ENCODE measurements at places on chromosomes 6 and 20.
A peak's percentile ranks its signal among the peaks of the same experiment; 100 is the strongest.

DNA sequence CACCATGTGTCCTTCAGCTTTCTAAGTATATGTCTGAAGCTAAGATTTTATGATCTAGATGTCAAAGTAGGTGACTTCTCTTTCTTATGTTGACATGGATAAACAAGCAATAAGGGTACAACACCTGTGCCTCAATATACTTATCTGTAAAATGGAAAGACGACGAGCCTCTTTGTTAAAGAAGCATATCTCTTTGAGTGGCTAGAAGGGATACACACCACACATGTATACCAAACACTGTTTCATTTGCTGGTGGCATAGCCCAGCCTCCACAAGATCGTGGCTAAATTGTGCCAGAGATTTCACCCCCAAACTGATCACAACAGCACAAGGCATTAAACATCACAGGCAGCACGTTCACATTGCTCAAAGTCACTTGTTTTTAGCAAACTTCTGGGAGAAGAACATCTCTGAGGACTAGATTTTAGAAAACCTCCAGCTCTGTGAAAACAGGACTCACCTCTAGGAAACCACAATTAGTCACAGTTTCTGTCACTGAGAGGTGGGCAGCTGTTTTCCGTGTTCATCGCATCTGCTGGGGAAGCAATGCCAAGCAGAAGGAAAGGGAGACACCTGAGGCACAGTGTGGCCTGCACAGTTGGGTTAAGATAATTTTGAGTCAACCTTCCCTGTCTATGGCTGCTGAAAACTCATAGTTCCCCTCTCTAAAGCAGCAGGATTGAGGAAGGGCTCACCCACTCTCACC is 263.0 kb upstream of the PLCB4 start:
- DNase-seq, result no peak

- no peak for DNase-seq
Observed at GRCh38 chr6:119379809-119380208, 30.2 kb upstream of the MAN1A1 start.

DNA sequence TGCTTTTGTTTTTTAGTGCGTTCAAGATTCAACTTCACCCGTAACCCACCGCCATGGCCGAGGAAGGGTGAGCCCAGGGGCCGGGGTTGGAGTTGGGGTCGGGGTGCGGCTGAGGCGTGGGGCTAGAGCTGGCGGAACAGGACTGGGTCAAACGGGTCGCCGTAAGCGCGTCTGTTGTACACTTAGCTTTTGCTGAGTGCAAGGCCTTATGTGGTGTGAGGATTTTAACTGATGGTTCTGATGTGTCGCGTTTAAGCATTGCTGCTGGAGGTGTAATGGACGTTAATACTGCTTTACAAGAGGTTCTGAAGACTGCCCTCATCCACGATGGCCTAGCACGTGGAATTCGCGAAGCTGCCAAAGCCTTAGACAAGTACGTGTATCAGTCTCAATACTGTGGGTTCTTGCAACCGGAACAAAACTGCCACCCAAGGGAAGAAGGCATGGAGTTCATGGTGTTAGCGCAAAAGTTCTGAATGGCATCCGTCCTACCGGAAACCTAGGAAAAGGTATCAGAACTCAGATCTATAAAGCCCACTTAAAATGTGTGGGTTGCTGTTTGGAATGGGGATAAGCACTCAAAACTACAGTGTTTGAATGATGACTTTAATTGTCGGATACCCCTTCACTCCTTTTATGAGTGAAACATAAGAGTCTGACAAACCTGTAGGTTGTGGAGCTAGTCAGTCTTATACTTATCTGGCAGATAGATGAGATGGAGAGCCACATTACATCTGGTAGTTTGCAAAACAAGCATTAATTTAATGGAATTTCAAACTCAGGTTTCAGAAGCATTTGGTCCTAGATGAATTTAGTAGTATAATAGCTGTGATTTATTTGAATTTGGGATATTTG is 574 bp downstream of the RPS12 start:
- no peak for DNase-seq

GRCh38 chr20:64063389-64064144 is 569 bp downstream of the TCEA2 start:
- no peak for DNase-seq

- DNase-seq, result no peak
Observed at GRCh38 chr20:2207770-2208097, 88.1 kb upstream of the TGM3 start.

DNA sequence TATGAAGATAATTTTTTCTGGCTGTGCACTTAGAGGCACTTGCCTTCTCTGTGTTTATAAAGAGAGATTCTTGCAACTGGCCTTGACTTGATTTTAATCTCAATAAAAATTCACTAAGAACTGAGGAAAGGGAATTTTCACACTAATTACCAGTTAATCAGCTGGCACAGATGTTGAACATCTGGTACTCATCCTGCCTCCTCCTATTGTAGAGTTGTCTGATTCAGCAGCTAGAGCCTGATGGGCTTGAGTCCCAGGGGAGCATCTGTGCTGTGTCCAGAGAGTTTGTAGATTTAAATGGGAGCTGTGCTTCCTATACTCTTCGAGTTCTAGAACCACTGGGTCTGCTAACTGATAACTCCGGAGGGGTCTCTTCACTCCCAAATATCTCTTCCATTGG is 284.4 kb upstream of the RNF24 start:
- no peak for DNase-seq

DNA sequence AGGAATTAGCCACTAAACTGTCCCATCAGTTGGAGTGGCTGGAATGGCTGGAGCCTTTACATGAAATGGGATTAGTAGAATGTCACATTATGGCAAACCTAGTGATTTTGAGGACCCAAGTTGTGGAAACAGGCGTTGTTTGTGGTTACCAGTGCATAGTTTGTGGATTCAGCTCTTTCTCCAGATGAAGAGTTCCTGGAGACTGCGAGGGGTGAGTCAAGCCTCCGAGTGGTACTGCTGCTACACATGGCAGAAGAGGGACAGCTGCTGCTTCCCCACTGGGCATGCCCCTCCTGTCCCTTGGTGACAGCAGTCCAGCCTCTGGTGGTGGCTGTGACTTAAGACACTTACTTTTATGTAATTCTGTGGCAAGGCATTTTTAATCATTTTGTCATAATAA is 94.2 kb upstream of the SCP2D1 start:
- no peak for DNase-seq

DNA sequence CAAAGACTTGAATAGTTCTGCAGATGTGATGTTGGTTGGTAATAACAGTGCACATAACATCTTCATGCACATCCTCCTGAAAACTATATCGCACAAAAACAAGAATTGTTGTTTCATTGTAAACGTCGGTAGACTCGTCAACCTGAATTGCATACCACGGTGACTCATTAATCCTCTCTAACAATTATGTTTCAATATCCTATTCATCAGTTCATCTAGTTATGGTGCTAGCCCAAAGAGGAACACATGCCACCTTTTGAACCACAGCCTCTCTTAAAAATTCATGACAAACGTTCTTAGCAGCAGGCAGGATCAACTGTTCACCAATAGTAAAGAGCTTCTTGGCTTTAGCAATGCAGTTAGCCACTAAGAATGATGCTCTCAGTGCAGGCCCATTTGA is 25.0 kb downstream of the CRYBG1 start:
- no peak for DNase-seq

GRCh38 chr6:18663011-18663410 is 275.9 kb downstream of the RNF144B start:
- DNase-seq, result no peak

- no peak for DNase-seq
Observed at GRCh38 chr6:148751793-148752170, 5.0 kb downstream of the UST start.

GRCh38 chr6:16432075-16433032 is 194.0 kb downstream of the GMPR start:
- no peak for DNase-seq

DNA sequence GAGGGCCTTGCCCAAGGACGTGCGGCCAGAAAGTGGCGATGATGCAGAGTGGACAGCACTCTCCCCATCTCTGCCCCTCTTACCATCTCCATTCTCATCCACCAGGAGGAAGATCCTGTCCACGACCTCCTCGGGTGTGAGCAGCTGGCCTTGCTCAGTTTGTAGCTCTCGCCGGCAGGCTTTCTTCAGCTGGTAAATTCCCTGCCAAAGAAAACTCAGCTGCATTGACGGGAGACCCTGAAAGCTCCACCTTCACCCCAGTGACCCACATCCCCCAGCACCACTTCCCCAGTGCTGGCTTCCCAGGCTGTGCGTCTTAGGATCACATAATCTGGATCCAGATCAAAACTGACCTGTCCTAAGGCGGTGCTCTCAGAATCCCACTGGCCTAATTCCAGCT is 9.2 kb downstream of the GUCA1B start:
- no peak for DNase-seq

DNA sequence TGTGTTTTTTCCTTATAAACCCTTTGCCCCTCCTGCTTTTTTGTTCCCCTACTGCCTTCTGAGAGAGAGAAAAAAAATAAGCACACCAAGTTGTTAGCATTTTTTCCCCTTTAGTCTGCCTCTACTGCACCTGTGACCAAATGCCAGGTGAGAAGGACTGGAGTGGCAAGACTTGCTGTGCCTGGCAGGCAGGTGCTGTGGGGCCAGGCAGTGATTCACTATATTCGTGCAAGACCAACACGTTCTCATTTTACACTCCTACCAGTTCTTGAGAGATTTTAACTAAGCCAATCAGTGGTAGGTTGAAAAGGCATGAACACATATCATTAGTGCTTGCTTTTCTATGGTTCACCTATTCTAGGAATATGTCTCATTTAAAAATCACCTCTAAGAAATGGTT is 109.7 kb downstream of the FIG4 start:
- DNase-seq, result no peak

- DNase-seq, result no peak
Observed at GRCh38 chr6:166168616-166169548, 1.2 kb upstream of the TBXT start.

DNA sequence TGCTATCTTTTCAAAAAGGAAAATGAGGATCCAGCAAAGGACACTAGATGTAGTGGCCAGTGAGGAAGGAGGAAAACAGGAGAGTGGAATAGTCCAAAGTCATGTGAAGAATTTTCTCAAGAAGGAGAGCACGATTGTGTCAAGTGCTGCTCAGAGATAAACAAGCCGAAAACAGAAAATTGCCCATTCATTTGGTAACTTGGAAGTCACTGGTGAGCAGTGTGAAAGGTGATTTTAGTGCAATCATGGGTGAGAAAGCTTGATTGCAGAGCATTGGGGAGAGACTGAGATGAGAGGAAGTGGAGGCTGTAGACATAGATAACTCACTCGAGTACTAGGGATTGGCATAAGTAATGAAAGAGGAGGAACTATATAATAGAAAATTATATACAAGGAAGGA is 26.0 kb upstream of the PRDM1 start:
- DNase-seq, result no peak

GRCh38 chr20:57432862-57433491 is 41.8 kb downstream of the RBM38 start:
- peak; percentile 77 for DNase-seq

- DNase-seq, result no peak
Observed at GRCh38 chr20:62433658-62434497, 6.5 kb upstream of the RBBP8NL start.

GRCh38 chr6:154371281-154371680 is 14.7 kb upstream of the IPCEF1 start:
- DNase-seq, result no peak

- DNase-seq, result no peak
Observed at GRCh38 chr20:10710991-10711775, 37.4 kb upstream of the JAG1 start.

DNA sequence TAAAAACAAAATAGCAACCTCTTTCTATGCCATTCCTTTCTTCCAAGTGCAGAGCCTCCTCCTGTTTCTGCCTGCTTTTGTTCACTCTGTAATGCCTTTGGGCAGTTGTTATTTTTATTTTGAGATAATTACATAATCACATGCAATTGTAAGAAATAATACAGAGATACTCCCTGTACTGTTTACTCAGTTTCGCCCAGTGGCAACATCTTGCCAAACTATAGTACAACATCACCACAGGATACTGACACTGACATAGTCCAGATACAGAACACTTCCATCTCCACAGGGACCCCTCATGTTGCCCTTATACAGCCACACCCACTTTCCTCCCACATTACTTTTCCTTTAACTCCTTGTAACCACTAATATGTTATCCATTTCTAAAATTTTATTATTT is 59.7 kb downstream of the BANF2 start:
- no peak for DNase-seq

DNA sequence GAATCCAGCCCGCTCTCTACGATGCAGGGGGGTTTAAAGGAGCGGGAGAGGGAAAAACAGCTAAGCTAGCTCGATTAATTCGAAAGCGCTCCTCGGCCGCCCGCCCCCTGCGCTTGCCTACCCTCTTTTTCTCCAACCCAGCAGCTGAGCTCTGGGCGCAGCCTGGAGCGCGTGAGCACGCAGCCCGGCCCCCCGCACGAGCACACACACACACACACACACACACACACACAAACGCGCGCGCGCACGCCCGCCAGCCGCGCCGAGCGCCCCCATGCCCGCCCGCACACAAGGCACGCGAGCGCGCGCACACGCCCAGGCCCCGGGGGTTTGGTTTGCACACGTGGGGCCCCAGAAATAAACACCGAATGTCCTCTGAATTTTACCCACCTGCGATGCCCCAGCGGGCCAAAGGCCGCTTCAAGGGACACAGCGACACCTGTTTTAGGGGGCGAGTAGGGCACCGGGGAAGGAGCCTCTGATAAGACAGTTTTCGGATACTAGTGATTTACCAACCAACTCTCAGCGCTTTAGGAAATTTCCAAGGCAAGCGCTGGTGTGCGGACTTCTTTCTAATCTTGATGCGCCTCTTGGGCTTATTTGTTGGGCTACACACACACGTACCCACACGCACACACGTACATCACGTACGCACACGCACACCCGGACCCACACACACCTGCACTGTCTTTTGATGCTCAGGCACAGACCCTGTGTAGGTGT is 802 bp upstream of the NRN1 start:
- DNase-seq, result no peak

DNA sequence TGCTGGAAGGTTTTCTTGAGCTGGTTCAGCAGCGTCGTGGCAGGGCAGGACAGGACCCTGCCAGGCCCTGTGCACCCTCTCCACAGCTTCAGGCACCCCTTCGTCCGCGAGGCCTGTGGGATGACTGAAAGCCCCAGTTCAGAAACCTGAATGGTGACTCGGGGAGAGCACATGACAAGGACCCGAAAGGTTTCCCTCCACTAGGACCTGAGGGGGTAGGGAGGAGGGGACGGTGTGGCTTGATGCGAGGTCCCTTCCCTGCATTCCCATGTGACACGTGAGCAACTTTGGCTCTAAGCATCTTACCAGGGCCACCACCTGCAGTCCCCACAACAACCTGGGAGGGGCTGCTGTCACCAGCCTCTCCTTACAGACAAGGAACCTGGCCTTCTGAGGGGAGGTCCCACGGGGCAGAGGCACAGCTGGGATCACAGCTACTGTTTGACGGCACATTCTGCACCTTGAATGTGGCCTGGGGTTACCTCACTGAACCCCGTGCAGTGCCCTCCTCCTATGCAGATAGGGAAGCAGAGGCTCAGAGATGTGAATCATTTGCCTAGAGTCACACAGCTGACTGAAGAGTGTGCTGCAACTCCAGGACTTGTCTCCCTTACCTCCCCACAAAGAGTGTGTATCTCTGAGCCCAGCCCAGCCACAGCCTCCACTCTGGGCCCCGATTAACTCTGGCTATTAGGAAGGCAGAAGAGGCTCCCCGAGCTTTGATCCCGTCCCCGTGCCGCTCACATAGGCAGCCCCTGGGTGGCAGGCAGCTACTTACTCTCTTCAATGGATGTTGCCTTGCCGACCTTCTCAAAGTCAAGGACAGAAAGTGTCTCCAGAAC is 84.6 kb downstream of the PTPN1 start:
- no peak for DNase-seq

- no peak for DNase-seq
Observed at GRCh38 chr20:15584507-15584906, 988.7 kb downstream of the KIF16B start.

All from CD4-positive, alpha-beta T cell treated with Interferon gamma for 1 hour (primary cell).